HEK293T (cell line): ENCODE measurements at places on chromosomes 2 and 18.
A peak's percentile ranks its signal among the peaks of the same experiment; 100 is the strongest.

- no peak for DNase-seq
These were observed 186.8 kb upstream of the SMAD7 start for GRCh38 chr18:49137585-49137984.

- no peak for DNase-seq
These were observed 1.9 kb downstream of the DOK6 start for GRCh38 chr18:69402533-69402989.

- DNase-seq, result no peak
These were observed 183.7 kb upstream of the PXDN start for GRCh38 chr2:1927896-1928568.

GRCh38 chr2:240646900-240647502, 21.7 kb downstream of the GPR35 start:
- DNase-seq, result no peak

DNA sequence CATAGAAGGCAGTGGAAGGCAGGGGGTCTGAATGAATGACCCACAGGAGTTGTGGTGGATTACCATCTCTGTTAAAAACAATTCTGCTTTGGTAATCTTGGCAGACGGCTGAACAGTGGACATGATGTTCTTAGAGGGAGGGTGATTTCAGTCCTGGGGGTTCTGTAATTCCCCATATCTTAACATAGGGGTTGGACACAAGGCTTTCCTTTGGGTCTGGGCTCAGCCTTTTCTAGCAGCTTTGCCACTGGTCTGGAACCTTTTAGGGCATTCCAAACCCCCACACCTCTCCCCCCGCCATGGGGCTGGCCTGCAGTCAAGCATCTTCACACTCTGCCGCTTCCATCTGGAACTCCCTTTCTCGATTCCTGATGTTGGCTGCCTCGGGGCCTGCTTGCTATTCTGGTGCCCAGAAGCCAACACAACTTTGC, 50.3 kb downstream of the RPL37A start:
- no peak for DNase-seq

DNA sequence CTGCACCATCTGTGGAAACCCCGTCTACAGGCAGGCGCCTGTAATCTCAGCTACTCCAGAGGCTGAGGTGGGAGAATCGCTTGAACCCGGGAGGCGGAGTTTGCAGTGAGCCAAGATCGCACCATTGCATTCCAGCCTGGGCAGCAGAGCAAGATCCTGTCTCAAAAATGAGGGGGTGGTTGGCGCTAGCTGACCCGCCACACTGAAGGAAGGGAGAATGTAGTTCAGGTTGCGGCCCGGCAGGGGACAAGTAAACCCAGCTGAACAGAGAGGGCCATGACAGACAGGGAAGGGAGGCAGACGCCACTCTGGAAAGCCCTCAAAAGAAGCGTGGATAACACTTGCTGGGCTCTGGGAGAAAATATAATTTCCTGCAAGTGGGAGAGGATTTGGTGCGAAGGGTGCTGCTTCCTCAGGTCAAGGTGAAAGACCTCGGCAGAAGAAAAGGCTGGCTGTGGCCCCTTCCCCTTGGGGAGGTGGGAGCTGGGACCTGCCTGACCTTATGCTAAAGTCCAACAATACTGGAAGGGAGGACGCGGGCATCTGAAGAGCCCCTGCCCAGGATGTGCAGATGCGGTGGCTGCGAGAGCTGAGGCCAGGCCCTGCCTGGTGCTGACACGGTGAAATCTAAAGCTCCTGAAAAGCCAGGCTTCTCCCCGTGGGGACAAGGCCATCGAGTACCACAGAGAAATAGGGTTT, 3.7 kb upstream of the SFT2D3 start:
- DNase-seq, result no peak

DNA sequence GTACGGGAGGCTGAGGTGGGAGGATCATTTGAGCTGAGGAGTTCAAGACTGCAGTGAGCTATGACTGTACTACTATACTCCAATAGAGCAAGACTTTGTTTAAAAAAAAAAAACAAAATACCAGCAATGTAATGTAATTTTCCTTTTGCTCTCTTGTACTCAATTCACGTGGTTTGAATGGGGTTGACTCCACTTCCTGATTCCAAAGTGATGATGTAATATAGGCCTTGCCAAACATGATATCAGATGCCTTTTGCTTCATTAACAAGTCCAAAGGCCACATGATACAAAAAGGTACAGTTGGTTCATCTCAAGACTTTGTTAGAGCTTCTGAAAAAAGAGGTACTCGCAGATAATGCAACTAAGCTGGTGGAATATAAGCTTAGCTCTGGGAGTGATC, 321.8 kb downstream of the ZEB2 start:
- no peak for DNase-seq

GRCh38 chr2:212727751-212728150, 189.1 kb upstream of the ERBB4 start:
- no peak for DNase-seq

- peak; percentile 18 for DNase-seq
These were observed 36.3 kb upstream of the SLC8A1 start for GRCh38 chr2:40488101-40488601.

- DNase-seq, result no peak
These were observed 27.2 kb downstream of the OXER1 start for GRCh38 chr2:42736598-42737322.

GRCh38 chr2:215144106-215144875, 5.9 kb upstream of the ABCA12 start:
- DNase-seq, result no peak

DNA sequence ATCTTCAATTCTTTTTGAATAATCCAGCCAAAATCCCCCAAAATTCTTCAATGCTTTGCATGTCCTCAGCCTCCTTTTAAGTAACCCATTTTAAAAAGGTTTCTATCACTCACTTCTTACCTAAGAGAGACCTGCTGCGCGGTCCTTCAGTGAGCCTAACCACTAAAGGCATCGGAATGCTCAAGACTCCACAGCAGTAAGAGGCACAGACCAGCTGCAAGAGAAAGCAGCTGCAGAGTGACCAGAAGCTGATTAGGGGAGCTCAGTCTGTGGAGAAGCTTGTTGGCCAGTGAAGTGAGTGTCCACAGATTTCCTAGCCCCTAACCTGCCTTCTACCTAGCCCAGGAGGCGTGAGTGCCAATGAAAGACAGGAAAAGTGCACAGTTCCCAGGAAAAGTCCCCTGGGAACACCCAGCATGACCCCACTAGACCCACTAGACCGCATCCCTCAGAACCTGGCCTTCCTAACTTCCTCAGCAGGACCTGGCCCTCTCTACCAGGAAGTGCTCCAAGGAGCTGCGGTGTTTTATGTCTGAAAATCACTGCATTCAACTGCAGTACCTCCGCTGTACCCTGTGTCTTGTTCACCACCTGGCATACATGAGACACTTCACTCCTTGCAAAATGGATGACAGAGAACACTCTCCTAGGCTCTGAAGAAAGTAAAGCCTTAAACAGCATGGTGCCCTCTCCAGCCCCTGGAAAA, 10.1 kb downstream of the MBOAT2 start:
- no peak for DNase-seq

GRCh38 chr2:216056739-216057138, 24.9 kb downstream of the PECR start:
- no peak for DNase-seq

GRCh38 chr2:231152800-231153557, 28.1 kb upstream of the HTR2B start:
- DNase-seq, result no peak

GRCh38 chr2:206940546-206940945, 1.2 kb downstream of the CPO start:
- no peak for DNase-seq

DNA sequence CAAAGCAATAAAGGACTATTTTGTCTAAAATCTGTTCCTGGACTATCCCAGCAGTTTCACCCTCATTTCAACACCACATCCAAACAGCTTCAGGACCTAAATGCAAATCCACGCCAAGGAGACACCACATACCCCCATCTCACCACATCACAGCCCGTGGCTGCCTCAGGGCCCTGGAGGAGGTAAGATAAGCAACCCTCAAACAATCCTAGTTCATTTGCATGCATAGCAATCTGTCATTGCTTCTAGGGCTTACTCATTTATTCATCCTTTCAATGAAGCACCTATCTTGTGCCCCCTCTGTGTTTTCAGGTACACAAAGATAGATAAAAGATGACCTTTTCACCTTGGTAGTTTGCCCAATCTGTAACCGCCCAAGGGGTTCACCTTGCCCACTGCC, 86.5 kb downstream of the VSNL1 start:
- DNase-seq, result no peak
